Gastroesophageal sphincter (tissue), 4 donors: ENCODE measurements at places on chromosomes 16 and 17. TPM values are rescaled to one million over a fixed set of nuclear protein-coding genes. Genes with fewer than 3 reads are reported as not detected.

DNA sequence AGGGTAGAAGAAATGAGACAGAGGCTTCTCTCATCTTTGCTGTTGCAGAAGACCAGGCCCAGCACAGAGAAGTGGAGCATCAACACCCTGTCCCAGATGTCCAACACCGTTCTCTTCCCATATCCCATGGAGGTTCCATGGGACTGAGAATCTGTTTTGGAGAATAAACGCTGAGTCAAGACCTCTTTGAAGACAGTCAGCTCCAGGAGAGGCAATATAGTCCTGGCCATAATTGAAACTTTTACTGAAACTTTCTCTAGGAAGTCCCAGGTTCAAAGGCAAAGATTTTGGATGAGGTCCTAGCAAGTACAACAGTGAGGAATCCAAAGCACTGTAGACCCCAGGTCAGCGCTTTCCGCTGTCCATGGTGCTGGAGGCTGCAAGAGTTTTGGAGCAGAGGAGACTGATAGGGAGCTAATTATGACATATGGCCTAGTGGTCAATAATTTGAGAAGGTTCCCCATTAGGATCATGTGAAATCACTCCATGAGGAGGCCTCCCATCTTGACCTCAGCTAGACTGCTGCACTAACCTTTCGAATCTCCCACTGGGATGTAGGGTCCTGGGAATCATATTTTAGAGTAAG, 36.0 kb downstream of the OSBPL7 start:
- no peak for ATAC-seq

- ATAC-seq = no peak
These were observed 163.8 kb upstream of the GSE1 start for GRCh38 chr16:85449191-85449884.

- no peak for ATAC-seq
These were observed 3.6 kb downstream of the PNMT start for GRCh38 chr17:39671651-39672521.

DNA sequence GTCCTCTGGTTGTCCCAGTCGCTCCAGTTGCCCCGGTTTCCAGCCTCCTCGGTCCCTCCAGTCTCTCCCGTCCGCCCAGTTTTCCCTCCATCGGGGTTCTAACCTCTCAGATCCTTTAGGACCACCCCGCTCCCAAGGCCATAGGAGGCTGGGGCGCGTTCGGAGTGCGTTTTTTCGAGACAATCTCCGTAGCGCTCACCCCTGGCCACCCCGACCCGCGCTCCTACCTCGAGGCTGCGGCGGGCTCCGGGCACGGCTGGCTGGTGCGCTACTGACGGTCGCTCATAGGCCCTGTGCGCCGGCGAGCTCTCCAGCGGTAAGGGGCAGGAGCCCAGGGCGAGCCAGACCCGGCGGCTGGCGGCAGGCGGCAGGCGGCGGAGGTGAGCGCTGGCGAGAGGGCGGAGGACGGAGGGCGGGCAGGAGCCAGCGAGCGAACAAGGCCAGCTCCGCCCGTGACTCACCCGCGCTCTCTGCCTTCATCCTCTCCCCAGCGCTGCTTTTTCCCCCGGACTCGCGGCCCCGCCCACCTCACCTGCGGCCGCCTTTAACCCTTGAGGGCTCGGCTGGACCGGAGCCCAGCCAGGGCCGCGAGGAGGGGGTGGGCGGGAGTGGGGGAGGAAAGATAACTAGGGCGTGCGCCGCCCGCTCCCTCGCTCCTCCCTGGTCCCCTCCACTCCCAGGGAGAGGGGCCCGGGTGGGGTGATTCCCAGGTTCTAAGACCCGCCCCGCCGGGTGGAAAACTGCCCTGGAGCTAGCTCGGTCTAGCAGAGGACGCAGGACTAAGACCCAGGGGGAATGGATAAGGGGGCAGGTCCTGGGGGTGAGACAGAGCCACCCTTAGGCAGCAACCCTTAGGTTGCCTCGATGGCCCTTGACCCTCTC, at the start of gene SP6:
Gene SP6, minus strand, starts transcription at position 472 of the 882 bp plus-strand sequence. CDS start 2,734 bp downstream, outside the sequence.
- peak; percentile 82 for ATAC-seq

DNA sequence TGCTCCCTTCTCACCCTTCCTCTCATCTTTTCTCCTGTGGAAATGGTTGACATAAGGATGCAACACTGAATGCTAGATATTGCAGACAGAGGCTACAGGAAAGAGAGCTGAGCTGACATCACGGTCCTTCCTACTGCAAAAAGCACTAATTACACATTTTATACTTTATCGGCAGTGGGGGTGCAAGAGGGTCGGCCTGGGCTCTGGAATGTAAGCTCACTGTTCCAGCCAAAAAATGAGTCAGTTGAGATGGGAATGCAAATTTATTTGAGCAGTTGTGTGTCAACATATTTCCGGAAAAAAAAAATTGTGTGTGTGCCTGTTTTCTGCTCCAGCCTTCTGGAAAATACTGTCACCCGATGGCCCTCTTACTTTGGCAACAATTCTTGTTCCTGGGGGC, 14.1 kb upstream of the MRTFB start:
- no peak for ATAC-seq

DNA sequence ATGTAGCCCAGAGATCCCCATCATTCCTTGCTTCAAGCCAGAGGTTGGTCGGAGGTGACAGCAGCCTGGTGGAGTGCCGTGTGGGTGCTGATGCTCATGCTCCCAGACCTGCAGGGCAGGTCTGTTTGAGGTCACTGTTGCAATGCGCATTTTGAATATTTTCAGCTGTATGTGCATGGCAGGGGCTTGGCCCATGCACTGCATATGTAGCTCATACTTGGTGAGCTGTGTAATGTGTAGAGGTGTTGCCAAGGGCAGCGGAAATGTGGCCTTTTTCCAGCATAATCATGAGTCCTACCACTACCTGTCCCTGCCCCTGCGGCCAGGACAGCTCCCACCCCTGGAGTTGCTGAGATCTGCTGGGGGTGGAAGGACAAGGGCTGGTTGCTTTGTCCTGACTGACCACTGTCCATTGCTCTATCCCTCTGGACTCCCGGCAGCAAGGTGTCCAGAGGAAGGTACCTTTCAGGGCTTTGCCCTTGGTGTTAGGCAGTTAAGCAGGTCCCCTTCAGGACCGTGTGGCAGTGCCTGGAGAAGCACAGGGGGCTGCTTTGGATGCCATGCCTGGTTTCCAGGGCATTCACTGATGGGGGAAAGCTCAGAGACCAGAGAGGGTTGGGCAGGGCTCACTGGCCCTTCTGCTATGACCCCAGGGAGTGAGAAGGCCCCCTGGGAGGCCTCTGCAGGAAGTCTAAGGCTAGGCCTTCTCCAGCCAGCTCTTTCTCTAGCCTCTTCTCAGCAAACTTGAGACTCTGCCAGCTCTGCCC, 215.2 kb downstream of the NTN1 start:
- ATAC-seq = no peak

- peak; percentile 93 for ATAC-seq
These were observed at the start of gene GABARAPL2 for GRCh38 chr16:75566040-75566757. Gene GABARAPL2, plus strand, starts transcription at chr16:75566379. Its CDS starts 108 bp downstream, at chr16:75566487.

- no peak for ATAC-seq
These were observed 56.0 kb downstream of the CEP112 start for GRCh38 chr17:66135896-66136295.

DNA sequence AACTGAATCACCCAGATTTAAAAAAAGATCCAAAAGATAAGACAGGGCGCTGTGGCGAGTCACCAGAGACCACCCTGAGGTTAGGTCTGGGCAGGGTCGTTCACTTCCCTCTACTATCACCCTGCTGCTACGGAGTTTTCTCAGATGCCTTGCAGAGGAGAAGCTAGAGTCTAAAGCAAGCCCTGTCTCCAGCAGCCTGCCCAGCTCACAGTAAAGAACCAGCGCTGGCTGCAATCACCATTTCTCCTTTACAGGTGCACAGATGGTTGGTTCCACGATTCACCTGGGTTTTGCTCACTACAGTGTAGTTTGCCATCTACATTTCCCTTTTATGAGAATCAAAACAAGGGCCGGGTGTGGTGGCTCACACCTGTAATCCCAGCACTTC, 71.3 kb downstream of the SRCIN1 start:
- no peak for ATAC-seq

- ATAC-seq = no peak
These were observed 18.6 kb upstream of the SPN start for GRCh38 chr16:29644338-29644857.

- ATAC-seq = no peak
These were observed 65.3 kb upstream of the NUDT7 start for GRCh38 chr16:77657016-77657415.

GRCh38 chr16:1556254-1556653, 22.8 kb downstream of the TMEM204 start:
- ATAC-seq = no peak

DNA sequence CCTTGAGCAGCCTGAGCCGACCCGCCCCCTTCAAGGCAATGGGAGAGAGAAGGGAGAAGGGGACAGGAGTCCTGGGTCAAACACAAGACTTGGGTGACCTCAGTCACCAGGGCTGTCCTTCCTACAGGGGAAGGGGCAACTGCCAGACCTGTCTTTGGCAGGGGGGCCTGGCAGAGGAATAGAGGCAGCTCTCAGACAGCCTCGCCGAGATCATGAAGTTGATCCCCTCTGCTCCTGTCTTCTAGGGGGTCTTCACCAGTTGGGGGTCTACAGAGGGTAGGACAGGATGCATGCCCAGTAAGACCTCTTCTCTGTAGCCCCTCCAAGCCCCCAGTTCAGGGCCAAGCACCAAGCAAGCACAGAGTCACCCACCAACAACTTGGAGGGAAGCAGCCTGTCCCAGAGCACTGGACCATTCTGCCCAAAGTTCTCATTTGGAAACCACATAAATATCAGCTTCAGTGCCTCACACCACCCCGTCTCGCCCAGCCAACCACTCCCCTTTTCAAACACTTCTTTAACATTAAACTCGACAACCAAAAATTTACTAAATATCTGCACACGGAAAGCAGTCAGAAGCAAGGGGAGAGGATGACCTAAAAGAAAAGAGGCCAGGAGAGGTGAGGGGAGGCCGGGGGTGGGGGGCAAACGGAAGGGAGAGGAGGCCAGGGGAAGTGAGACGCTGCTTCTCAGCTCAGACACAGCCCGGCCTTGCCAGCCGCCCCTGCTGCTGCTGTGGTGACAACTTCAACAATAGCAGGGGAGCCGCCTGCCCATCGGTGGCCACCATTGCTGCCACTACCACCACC, 7.7 kb downstream of the DOK4 start:
- no peak for ATAC-seq

GRCh38 chr17:43175213-43176118, 4.5 kb downstream of the NBR1 start:
- ATAC-seq = no peak

DNA sequence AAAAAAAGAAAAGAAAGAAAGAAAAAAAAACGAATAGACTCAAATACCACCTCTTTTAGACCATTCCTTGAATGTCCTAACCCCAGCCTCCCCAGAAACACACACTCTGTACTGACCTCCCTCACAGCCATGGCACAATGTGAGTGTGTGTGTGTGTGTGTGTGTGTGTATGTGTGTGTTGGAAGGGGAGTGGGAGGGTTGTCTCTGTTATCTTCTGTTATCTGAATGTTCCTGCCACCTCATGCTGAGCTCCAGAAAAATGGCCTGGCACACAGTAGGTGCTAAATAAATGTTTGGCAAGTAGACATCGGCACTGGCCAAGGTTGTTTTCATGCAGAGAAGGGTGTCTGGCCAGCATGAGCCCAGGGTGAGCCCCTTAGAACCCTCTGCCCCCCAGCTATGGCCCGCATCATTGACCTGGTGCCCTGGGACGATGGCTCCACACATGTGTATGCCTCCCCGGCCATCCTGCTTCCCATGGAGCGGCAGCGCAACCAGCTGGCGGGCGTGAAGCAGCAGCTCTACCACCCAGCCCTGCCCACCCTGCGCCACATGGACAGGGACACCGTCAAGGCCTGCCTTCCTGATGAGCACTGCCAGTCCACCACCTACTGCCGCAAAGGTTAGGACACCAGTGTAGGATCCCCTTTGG, 6.6 kb upstream of the CNGB1 start:
- ATAC-seq = no peak

DNA sequence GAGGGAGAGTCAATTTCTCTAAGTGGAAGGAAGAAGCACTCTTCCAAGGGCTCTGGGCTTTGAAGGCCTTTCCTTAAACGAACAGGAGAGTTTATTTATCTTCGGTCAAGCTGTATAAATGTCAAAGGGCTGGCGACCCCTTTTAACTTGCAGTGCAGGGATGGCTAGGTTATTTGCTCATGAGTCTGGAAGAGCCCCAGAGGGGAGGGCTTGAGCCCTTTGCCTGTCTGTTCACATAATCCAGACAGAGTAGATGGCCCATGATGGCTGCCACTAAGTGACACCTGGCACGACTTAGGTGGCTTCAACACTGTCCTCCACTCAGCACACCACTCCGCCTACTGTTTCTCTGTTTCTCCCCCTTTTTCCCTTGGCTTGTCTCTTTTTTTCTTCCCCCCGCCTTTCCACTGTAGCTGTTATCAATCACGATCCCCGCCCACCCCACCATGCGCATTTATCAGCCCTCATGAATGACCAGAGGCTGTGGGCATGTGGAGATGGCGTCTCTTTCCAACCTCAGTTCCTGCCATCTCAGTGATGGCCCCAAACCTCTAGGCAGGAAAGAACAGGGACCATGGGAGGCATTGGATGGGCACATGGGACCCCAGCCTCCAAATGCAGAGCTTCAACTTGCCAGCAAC, 408.7 kb upstream of the TNRC6C start:
- ATAC-seq = no peak

DNA sequence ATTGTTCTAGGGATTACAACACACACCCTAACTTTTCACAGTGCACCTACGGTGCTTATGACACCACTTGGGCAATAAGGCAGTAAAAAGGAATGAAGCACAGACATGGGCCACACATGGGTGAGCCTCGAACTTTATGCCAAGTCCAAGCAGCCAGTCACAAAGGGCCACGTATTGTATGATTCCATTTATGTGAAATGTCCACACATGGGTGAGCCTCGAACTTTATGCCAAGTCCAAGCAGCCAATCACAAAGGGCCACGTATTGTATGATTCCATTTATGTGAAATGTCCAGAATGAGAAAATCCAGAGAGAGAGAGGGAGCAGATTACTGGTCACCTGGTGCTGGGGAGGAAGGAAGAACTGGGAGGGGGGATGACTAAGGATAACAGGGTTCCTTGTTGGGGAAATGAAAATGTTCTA, 22.2 kb downstream of the RMI2 start:
- no peak for ATAC-seq

- no peak for ATAC-seq
These were observed 123.1 kb downstream of the LYRM1 start for GRCh38 chr16:21023509-21024202.

- ATAC-seq = no peak
These were observed 12.3 kb upstream of the UBE2I start for GRCh38 chr16:1297018-1297696.

GRCh38 chr17:19302791-19303331, 59.7 kb downstream of the B9D1 start:
- ATAC-seq = peak; percentile 50

- no peak for ATAC-seq
These were observed 6.9 kb downstream of the SNTB2 start for GRCh38 chr16:69193855-69194254.

- ATAC-seq = no peak
These were observed 54.5 kb downstream of the SLC5A11 start for GRCh38 chr16:24900230-24900629.

C16orf95 gene
- total RNA-seq = 0.67 TPM

NPIPA8 gene
- total RNA-seq = not detected

GEMIN4 gene
- 16.2 TPM for total RNA-seq

ATP2A3 gene
- 5.9 TPM for total RNA-seq

TEX19 gene
- total RNA-seq = not detected

C16orf89 gene
- 21.0 TPM for total RNA-seq

AIPL1 gene
- not detected for total RNA-seq

ZDHHC1 gene
- 26.7 TPM for total RNA-seq

ZNF19 gene
- total RNA-seq = 2.2 TPM

SCIMP gene
- not detected for total RNA-seq

PERCC1 gene
- not detected for total RNA-seq

RHBDF1 gene
- 32.6 TPM for total RNA-seq

ZG16 gene
- not detected for total RNA-seq

FNDC8 gene
- total RNA-seq = not detected

KIF18B gene
- 0.27 TPM for total RNA-seq

CAMKK1 gene
- 7.1 TPM for total RNA-seq
